ENCODE measurements at places on chromosomes 2 and 18.
A peak's percentile ranks its signal among the peaks of the same experiment; 100 is the strongest.

- DNase-seq = no peak
These were observed 52.2 kb downstream of the CDK15 start for GRCh38 chr2:201858281-201859184.

DNA sequence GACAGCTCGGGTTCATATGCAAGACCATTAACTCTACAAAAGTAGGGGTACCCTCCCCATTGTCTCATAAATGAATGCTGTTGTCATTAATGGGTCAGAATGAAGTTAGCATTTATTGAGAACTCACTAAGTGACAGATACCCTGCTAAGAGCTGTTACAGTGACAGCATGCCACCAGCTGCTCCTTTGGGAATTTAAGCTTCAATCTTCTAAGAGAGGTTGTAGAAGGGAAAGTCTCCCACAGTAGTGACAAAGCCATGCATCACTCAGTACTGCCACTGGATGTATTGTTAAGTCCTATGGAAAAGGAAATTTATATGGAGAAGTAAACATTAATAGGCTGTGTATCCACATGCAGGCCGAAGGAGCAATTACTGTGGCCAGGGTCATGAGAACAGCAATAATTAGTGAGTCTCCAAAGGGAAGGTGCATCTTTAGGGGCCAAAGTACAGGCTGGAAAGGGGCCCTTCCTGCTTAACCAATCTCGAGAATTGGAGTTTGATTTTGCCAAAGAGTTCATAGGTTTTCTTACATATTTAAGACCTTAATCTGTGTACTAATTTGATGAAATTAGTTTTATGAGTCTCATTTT lies 64.5 kb upstream of the FAM124B start:
- DNase-seq = peak; percentile 40

DNA sequence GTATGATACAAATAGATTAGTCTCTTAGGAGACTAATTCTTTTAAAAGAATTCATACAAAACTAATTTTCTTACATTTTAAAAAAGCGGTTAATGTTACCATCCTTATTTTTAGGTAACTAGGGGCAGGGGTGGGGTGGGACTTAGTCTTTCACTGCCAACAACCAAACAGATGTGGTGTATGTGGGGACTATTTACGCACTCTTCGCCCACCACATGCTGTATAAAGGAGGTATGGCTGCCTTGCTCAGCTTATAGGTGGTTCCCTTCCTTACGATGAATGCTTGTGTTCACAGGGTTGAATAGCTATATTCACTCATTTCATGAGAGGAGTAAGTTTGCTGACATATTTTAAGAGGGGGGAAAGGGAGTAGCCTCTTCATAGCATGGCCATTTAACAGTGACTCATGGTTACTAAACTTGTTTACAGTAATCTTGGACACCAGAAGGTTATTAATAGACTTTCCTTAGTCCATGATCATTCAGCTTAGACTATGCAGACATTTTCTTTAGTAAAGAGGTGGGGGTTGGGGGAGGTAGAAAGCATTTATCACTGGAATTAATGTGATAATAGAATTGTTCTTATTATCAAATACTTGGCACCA lies 61.8 kb downstream of the CAB39 start:
- no peak for DNase-seq

GRCh38 chr18:34818064-34818463 lies 108.0 kb downstream of the DTNA start:
- no peak for DNase-seq

DNA sequence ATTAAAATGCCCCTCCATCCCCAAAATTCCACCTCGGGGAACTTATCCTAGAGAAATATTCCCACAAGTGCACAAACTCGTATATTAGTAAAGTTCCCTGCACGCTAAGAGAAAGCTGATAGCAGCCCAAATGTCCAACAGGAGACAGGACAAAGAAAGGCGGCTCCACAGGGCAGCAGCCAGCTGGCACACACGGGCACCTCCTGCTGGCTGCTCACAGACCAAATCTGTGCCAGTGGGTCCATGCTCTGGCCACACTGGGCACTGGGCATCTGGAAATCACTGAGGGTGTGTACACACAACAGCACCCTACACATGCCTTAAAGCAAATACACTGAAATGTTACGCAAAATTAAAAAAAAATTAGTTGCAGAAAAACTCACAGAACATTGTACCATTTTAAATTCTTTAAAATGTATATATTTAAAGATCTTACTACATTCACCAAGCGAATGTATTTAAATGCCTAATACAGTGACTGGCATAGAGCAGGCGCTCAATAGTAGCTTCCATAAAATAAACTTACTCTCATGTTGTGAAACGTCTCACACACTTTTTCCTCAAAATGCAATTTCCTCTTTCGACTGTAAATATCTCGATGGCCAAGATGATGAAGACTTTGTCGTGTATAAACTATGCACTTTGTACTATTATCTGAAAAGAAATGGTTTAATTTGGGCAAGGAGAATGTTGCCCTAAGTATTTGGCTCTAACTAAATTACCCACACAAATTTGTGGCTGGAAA lies 19.4 kb downstream of the ZNF516 start:
- DNase-seq = no peak

- no peak for DNase-seq
These were observed 35.1 kb downstream of the KCNJ13 start for GRCh38 chr2:232741294-232741693.

DNA sequence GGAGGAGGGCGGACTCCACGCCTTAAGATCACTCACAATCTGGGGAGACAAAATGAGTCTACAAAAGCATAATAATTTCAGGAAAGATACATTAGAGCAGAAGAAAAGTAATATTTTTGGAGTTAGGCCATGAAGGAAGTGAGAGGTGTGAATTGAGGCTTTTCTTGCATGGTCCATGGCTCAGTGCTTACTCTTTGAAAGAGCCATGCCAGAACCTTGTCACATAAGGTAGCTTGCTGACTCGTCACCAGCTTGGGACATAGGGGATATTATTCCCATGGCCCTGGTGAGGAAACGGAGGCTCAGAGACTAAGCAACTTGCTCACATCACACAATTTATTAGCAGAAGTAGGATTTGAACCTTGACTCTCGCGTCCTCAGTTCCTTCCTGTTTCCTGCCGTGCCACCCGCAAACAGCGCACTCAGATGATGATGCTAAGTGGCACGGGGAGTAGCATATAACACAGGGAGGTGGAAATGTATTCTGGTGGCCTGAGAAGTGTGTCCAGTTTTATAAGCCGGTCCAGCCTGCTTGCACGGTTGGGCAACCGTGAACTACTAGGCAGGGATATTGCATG lies 312.2 kb upstream of the EPAS1 start:
- DNase-seq = no peak

DNA sequence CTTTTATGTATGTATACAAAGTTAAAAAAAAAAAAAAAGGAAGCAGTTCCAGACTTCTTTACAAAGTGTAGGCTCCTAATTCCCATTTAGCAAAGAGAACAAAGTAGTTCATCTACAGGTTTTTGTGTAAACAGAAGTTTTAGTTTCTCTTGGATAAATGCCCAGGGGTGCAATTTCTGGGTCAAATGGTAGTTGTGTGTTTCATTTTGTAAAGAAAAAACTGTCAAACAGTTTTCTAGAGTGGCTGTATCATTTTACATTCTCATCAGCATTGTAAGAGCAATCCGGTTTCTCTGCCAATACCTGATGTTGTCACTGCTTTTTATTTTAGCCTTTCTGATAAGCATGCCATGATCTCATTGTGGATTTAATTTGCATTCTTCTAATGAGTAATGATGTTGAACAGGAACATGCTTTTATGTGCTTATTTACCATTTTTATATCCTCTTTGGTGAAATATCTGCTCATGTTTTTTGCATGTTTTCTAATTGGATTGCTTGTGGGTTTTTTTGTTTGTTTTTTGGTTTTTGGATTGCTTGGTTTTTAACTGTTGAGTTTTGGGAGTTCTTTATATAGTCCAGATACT lies 16.6 kb upstream of the PSME4 start:
- no peak for DNase-seq

GRCh38 chr2:85476624-85477023 lies 58.1 kb downstream of the SH2D6 start:
- DNase-seq = no peak

GRCh38 chr2:164678631-164679149 lies 57.4 kb upstream of the GRB14 start:
- DNase-seq = no peak

DNA sequence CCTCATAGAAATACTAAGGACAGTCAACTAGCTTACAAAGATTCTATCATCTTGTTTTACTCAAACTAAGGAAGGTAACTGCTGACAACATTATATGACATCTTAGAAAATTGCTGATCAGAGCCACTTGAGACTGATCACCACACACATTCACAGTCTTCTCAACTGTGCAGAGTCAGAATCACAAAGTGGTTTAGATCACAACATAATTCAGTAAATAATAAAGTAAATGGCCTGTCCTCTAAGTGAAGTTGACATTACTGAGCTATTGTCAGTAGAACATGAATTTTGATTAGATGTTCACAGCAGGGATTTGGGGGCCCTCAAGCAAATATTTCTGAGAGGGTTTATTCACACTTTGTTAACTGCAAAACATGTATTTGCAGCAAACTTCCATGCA lies 28.5 kb downstream of the NOL4 start:
- no peak for DNase-seq

- no peak for DNase-seq
These were observed 641.6 kb downstream of the EPHA4 start for GRCh38 chr2:220930271-220931076.

DNA sequence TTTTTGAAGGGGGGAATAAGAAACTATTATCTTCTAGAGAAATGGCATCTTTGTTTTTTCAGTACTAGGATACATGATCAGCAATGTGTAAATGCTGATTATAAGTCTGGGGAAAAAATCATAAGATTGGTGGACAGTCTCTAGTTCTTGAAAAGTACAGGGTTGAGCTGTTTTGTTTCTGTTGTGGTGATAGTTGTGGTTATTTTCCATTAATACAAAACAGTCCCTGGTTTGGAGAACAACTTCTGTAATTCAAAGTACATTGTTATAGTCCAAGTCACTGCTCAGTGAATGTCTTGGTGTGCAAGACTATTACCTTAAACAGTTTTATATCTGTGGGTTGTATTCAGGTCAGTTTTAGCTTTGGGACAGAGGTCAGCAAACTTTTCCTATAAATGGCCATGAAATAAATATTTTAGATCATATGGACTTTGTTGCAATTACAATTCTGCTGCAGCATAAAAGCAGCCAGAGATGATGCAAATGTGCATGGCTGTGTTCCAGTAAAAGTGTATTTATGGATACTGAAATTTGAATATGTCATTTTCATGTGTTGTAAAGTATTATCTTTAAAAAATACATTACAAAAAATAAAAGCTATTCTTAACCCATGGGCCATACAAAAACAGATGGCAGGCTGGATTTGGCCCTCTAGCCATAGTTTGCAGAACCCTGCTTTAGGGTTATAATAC lies 111.0 kb downstream of the CERS6 start:
- DNase-seq = no peak

- no peak for DNase-seq
These were observed 94.6 kb downstream of the PMAIP1 start for GRCh38 chr18:59994357-59994756.

- no peak for DNase-seq
These were observed 264.2 kb downstream of the GBX2 start for GRCh38 chr2:235903782-235904584.

DNA sequence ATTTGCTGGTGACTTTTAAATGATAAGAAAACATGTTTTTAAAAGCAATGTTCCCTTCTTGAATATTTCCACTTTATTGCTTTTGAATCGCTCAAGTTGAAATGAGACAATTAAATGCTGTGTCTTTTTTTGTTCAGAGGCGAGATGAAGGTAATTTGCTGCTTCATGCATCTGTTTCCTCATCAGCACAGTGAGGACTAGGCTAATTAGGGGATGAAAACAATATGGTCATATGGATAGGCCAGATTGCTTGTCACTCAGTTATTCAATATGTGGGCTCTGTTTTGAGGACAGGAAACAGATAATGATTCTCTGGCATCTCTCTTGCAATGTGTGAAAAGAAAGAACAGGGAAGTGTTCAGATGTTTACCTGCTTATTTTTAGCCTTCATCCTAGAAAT lies 61.0 kb downstream of the ERBB4 start:
- DNase-seq = no peak

- no peak for DNase-seq
These were observed 111.0 kb upstream of the MGAT5 start for GRCh38 chr2:134142903-134143302.

GRCh38 chr2:200679127-200679526 lies 93.3 kb downstream of the AOX1 start:
- no peak for DNase-seq

- no peak for DNase-seq
These were observed 983.2 kb upstream of the CDH2 start for GRCh38 chr18:29160170-29160569.

DNA sequence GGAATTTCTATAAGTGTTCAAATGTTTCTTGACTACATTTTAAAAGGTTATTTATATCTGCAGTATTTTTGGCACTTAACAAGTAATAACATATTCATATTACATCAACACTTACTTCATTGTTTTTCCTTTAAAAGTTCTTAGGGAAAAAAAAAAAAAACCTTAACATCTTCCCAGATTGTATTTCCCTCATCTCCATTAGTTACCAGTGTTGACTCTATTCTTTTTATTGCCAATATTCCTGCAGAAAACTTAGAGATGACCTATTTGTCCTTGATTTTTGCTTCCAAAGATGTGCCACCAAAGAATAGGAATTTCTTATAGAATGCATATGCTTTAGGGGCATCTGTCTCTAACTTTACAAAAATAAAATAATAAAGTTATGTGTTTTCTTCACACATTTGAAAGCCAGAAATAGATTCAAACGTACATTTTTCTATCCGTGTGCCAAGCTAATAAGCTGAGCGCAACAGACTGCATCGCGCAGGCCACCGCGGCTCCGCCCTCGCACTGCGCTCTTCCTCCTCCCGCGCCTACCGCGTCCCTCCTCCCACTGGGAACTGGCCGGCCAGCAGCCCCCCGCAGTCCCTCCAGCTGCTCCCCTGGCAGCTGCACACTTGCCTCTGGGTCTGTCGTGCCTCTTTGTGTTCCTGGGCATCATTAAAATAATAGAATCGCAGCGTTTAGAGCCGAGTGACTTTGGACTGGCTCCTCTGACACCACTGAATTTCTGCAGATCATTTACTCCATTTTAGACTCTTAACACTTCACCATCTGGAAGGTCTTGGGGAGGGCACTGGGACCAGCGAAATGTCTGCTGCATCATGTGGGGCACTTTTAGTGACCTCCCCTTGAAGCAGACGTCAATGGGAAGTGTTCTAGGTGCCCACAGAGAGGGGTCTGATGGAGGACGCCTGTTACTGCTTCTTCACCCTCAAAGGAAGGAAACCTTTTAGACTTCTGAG lies 21.2 kb upstream of the NAB1 start:
- no peak for DNase-seq

GRCh38 chr2:166625670-166626069 lies 131.6 kb upstream of the SCN7A start:
- no peak for DNase-seq

- peak; percentile 49 for DNase-seq
These were observed 140.4 kb upstream of the VRK2 start for GRCh38 chr2:57906152-57906732.

All from D341Med (cell line).